Activated T-cell treated with anti-CD3 and anti-CD28 coated beads, Interleukin-2, amount 50 U/mL, for 72 hours (primary cell): ENCODE measurements at places on chromosomes 4 and X.

GRCh38 chrX:9114245-9114644 is 80.3 kb upstream of the FAM9B start:
- DNase-seq: no peak

DNA sequence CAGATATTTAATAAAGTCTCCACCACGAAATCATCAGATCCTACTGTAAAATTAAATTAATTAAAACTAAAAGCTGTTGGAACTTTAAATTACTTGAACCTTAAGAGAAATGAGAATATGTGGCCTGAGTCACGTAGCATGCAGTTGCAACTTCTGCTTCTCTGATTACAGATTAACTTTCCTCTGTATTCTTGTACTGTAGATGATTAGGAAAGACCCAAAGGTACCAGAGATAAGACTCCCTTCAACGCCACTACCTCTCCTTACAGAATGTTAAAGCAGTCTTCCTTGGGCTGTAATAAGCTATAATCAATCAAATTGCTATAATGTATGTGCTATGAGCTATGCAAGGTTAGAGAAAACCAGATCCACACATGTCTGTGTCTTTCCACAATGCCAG is 47.9 kb downstream of the FAM13A start:
- no peak for DNase-seq

GRCh38 chrX:13932416-13932815 is 97.3 kb downstream of the GEMIN8 start:
- DNase-seq: no peak

DNA sequence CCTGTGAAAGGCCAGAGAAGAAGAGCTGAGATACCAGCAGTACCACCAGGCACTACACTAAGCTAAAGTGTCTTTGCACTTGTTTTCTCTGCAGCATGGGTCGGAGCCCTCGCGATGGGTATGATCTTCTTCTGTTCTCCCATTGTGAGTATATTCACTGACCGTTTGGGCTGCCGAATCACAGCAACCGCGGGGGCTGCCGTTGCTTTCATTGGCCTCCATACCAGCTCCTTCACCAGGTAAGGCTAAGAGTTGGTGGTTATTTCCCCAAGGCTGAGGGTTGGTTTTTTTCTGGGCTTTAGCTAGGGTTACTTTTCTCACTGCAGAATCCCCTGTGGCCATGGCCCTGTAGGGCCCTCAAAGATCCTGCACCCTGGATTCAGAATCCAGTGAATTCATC is 93.5 kb downstream of the RLIM start:
- no peak for DNase-seq

GRCh38 chr4:11976726-11977263 is 548.1 kb upstream of the HS3ST1 start:
- DNase-seq: no peak

GRCh38 chrX:118448273-118448783 is 47.3 kb upstream of the DOCK11 start:
- DNase-seq: no peak
